ENCODE measurements at places on chromosomes 7 and 10.
A peak's percentile ranks its signal among the peaks of the same experiment; 100 is the strongest.

GRCh38 chr7:47404010-47404409 lies 177.9 kb downstream of the TNS3 start:
- DNase-seq, result no peak

- no peak for DNase-seq
Observed at GRCh38 chr10:71964098-71964742, at the start of gene CHST3. Gene CHST3, plus strand, starts transcription at chr10:71964395. Its CDS starts 41,448 bp downstream, at chr10:72005843.

- DNase-seq, result no peak
Observed at GRCh38 chr7:92751902-92752901, 84.2 kb downstream of the CDK6 start.

DNA sequence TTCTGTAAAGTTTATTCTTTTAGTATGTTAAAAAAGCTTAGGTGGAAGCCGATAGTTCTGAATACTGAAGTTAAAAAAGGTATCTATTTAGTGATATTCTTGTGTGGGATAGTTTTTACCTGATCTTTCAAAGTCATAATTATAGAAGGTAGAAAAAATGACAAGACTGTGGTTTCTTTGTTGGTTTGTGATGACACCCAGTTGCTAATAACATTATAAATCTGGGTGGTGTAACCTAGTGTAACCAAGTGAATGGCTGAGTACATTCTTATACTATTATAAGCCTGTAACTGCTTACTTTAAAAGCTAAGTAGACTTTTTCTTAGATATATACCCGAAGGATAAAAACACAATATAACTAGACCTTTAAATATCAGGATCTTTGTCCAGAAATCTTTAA lies 2.3 kb downstream of the CDK13 start:
- no peak for DNase-seq

DNA sequence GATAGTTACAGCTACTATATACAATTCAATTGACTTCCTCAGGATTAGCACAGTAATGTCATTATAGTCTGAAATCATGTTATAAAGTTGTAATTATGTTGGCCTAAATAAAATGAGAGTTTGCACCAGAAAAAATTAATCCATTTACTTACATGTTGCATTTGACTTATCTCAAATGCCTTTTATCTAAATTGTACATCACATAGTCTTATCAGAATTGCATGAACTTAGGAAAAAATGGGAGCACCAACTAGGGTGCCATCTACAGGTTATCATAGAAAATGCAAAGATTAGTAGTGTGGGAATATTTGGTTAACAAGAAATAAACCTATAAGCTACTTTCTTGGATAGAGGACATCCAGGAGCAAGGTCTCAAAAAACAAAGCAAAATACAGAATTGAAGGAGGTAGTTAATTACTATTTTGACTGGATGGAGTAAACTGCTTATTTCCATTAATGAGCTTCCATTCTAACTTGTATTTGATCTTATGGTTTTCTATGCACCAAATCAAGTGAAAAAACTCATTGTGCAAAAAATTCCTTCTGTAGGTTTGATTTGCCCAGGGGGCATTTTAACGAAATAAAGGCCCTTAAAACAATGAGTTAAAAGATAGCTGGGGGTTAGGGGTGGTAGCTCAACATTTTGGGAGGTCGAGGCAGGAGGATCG lies 60.0 kb upstream of the ORC5 start:
- DNase-seq, result no peak

GRCh38 chr7:77529279-77529678 lies 7.8 kb upstream of the PTPN12 start:
- no peak for DNase-seq

DNA sequence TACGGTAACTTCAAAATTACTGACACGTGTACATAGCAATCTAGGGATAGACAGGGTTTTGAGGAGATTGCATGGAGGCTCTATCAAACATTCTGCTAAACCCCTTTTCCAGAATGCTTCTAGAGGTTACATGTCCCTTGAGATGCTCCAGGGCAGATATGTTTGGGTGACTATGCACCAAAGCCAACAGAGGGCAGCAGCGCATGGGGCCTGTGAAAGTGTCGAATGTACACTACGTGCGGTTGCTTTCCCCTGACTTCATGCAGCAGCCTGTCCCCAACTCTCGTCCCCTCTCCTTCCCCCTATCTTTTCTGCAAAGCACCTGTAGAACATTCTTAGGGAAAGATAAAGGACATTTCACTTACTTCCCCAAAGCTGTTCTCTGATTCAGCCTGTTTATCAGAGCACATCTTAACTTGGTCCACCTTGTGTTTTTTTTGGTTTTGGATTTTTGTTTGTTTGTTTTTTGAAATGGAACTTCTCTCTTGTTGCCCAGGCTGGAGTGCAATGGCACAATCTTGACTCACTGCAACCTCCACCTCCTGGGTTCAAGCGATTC lies 90.2 kb downstream of the UBE3C start:
- DNase-seq, result no peak

DNA sequence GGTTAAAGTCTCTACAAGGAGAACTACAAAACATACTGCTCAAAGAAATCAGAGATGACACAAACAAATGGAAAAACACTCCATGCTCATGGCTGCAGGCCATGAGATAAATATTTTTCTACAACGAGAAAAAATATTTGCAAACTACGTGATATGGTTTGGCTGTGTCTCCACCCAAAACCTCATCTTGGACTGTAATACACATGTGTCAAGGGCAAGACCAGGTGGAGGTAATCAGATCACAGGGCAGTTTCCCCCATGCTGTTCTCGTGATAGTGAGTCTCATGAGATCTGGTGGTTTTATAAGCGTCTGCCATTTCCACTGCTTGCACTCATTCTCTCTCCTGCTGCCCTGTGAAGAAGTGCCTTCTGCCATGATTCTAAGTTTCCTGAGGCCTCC lies 57.8 kb downstream of the COA1 start:
- no peak for DNase-seq

GRCh38 chr7:80883154-80884025 lies 35.5 kb downstream of the SEMA3C start:
- no peak for DNase-seq

DNA sequence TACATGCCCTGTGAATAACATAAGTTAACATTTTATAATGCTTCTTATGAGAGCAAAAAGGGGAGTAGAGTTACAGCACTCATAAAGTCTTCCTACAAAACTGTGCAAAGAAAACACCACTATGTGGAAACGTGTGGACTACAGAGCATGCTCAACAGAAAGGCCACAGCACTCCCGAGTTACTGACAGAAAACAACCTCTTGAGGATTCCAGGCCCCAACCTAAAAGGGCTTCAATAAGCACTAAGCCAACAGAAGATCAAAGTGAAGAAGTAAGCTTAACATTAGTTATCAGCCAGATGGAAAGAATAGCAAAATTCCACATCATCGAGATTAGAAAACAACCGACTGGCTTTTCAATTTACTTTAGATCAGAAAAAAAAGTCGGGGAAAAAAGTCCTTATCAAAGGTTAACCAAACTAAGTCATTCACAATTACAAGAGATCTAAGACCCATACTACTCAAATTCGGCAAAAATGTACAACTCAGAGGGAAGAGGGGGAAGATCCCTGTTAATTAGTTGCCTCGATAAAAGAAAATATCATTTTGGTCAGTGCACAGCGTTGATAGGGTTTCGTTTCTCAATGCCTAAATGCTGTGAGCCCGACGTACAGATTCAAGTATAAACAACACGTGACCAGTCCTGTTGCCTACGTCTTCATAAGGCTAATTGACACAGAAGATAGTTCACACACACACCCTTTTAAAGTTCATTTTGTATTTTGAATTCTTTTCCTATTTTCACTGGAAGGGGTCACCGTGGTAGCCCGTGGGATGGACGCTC lies 1.4 kb downstream of the KBTBD2 start:
- DNase-seq, result peak; percentile 17

- DNase-seq, result no peak
Observed at GRCh38 chr7:143256932-143257331, 6.3 kb upstream of the GSTK1 start.

DNA sequence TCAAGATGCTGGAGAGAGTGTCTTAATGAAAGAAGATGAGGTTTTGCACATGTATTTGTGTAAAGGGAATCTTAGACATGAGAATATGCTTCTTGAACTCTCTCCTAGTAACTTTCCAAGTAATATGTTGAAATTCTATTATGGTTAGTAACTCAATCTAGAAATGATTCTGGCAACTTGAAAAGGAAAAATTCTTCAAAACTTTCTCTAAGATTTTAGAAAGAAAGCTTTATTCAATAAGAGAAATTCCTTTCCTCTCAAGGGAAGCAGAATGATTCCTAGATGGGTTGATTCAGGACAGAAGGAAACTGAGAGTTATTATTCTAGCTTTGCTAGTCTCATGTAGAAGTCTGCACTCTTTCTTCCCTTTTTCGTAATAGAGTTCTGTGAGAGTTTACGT lies 364.3 kb upstream of the PLXDC2 start:
- DNase-seq, result no peak

- DNase-seq, result no peak
Observed at GRCh38 chr10:14381475-14381874, 50.8 kb upstream of the FRMD4A start.

DNA sequence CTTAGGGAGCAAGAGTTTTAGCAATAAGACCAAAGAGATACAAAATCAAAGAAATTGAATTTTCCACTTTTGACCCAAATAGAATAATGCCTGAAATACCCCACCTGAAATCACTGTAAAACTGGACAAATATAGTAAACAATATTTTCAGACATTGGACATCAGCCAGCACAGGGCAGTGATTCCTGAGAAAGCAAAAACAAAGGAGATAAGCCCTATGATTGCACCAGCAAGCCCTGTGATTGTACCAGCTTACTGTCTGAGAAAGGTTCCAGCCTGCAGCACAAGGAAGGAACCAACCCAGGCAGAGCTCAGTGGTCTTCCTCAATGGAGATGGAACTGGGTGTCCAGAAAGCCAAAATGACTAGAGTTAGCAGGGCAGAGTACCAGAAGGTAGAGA lies 10.3 kb downstream of the TMEM106B start:
- DNase-seq, result no peak

DNA sequence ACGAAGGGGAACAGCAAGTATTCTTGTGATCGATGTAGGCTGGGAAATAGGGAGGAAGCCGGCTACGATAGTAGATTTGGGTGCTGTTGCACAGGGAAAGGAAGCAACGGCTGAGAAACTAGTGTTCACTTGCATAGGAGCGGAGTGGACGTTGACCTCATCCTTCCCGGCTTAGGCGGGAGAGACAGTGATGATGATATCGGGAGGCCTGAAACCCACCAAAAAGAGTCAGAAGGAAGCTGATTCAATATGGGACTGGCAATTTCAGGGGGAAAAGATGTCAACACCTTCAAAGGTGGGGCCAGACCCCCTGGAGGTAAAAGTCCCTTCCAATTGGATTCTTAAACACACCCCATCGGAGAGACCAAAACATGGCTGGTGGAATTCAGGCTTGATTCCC lies 61.3 kb downstream of the CARD11 start:
- no peak for DNase-seq

GRCh38 chr10:16787361-16787791 lies 29.8 kb downstream of the RSU1 start:
- DNase-seq, result peak; percentile 66
